ENCODE measurements at places on chromosomes 6 and 20. TPM values are rescaled to one million over a fixed set of nuclear protein-coding genes. Genes with fewer than 3 reads are reported as not detected.

DNA sequence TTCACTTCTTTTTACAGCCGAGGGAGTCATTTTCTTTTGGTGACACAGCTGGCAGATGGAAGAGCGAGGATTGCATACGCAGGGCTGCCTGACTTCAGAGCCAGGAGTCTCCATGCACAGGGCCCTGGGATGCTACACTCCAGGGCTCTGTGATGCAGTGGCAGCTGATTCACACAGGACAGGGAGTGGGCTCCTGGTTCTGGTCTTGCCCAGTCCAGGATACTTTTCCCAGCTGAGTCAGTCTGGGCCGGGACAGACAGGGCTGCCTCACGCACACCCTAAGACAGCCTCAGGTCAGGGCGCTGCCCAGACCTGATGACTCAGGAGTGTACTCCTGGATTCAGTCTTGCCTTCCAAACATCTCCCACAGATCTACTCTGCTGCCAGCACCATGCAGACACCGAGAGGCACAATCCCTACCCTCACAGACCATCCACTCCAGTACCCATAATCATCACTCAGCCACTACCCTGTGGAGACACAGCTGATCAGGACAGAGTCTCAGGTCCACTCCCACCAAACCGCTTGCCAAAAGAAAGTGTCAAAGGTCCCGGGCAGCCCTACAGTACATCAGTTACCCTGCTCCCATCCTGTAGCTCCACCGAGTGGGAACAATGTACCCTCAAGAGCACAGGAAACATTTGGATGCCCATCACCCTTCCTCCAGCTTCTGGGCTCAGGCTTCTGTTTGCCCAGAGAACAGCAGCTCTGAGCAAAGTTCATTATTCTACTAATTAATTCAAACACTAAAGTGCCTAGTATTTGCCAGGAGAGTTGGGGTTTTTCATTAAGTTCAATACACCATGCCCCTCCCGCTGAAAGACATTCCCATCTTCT, 11.5 kb downstream of the SDC4 start:
- DNase-seq = peak; percentile 80

The ALDH5A1 gene
- total RNA-seq = 19.1 TPM

DNA sequence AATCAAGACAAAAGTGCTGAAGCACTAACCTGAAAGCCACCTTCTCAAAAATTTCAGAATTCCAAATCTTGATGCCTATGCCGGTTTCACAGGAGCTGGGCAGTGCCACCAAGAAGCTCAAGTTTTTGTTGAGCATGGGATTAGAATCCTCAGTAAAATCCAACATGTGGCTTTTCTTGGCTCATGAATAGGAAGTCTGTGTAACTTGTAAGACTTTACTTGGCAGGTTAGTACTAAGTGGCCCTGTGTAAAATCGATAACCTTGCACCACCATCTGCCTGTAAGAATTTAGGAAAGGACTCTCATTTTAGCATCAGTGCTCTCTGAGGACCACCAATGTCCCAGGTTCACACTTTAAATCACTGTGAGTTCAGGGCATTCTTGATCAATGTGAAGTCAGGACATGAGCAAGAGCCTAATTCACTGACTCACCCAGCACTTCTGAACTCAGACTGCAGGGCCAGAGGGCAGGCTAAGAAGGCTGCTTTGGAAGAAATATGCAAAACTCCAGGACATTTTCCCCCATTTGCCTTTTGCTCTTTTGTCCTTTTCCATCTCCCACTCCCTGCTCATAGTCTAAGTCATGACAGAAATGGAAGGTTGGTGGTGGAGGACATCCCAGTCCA, 113.2 kb downstream of the EDN1 start:
- no peak for DNase-seq

DNA sequence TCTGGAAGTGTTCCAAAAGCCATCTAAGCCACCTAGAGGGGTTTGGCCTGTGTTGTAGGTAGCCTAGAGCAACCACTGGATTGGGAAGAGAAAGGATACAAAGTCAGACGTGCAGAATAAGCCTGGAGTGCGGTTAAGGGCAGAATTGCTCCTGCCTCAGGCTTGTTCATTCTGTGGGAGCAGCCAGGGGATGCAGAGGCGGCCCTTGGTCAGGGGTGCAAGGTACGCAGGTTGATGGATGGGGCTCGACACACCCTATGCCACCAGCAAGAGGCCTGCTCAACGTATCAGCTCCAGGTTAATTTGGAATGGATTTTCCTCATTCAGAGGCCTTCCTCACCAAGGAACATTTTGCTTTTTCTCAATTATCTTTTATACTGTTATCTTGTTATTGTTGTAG, 129.8 kb downstream of the SLC23A2 start:
- DNase-seq = no peak

- no peak for DNase-seq
Measured at GRCh38 chr20:40855269-40855668, 166.2 kb upstream of the MAFB start.

- DNase-seq = no peak
Measured at GRCh38 chr6:152423216-152424103, 213.7 kb downstream of the SYNE1 start.

GRCh38 chr6:81562169-81562568, 190.3 kb downstream of the TENT5A start:
- no peak for DNase-seq

DNA sequence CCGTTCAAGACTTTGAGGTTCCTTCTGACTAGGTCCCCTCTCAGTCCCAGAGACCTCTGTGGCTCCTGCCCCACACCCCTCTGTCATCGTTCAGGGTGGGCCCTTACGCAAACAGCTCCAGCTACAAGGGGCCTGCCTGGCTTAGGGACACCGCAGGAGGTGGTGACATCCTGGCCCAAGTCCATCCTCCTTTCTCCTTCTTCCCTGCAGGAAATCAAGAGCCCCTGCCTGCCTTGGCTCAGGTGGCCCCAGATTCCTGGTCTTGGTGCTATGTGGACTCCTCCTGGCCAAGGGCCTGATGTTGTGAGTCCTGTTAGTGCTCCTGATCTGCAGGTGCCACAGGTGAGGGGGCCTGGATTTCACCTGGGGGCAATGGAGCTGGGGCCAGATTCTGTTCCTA, 8.1 kb downstream of the TREML4 start:
- DNase-seq = no peak

DNA sequence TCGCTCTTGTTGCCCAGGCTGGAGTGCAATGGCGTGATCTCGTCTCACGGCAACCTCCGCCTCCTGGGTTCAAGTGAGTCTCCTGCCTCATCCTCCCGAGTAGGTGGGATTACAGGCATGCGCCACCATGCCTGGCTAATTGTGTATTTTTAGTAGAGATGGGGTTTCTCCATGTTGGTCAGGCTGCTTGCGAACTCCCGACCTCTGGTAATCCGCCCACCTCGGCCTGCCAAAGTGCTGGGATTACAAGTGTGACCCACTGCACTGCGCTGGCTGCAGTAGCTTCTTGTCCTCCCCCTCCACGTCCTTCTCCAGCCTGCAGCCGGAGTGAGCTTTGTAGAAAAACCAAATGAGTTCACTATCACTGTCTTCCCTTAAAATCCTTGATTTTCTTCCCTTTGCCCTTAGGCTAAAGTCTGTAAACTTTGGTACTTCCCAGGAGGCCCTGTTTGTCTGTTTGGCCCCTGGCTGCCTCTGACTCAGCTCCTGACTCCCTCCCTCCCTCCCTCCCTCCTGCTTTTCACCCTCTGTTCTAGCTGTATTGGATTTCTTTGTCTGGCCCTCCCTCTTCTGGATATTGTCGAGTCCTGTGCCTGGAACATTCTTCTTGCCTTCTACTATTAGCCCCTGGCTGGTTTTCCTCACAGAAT, 12.9 kb downstream of the PARD6B start:
- DNase-seq = peak; percentile 83

DNA sequence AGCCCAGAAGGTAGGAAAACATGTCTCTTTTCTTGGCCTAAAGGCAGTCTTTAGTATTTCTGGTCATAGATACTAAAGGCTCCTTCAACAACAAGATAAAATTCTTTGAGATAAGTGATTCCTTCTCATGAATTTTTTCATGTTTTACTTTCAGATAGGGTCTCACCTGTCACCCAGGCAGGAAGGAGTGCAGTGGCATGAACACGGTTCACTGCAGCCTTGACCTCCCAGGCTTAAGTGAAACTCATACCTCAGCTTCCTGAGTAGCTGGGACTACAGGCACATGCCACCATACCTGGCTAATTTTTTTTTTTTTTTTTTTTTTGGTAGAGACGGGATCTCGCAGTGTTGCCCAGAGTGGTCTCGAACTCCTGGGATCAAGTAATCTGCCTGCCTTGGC, 9.1 kb downstream of the PNLDC1 start:
- DNase-seq = no peak

The BPIFA1 gene
- total RNA-seq = not detected

The TBC1D20 gene
- 32.8 TPM for total RNA-seq

DNA sequence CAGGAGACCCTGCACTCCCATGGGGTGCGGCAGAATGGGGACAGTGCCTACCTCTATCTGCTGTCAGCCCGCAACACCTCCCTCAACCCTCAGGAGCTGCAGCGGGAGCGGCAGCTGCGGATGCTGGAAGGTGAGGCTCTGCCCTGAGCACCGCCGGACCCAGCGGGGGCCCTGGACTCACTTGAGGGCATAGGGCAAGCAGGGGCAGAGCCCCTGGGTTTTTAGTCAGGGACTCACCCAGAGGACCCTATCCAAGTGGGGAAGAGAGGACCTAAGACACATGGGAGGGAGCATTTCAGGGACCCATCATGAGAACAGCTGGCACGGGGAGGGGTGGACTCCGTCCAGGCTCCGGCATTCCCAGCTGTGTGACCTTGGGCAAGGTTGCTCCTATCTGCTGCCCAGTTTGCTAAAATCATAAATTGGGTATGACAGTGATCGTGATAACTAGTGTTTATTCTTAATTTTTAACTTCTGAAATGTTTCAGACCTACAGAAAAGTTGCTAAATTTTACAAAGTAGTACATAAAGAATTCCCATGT, 9.8 kb downstream of the RBCK1 start:
- no peak for DNase-seq

GRCh38 chr6:53464927-53465460, 79.9 kb downstream of the GCLC start:
- peak; percentile 88 for DNase-seq

The BLOC1S5 gene
- 16.1 TPM for total RNA-seq

DNA sequence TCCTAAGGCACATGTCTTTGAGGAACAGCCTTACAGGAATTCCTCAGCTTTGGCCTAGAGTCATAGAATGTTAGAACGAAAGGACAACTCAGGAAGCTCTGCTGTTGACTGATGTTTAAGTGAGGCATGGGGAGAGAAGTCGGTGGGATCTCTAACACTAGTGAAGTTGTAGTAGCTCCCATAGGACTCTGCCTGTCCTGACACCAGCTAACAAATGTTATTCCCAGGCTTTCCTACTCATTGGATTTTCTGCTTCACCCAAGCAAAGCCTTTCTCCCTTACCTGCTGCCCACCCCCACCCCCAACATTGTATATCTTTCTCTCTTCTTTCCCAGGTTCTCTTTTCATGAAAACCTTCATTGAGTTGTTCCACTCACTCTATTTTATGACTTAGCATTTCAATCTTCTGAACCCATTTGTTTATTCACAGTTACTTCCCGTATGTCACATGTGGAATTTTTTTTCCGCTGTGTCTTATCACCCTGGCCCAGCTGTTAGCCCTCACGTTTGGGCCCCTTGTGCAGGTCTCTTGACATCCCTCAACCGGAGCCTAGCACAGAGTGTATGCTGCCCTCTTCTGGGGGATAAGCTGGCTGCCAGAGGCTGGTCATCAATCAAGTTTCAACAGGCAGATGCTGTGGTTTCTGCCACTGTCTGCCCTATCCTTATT, 39.2 kb upstream of the RNF8 start:
- no peak for DNase-seq

DNA sequence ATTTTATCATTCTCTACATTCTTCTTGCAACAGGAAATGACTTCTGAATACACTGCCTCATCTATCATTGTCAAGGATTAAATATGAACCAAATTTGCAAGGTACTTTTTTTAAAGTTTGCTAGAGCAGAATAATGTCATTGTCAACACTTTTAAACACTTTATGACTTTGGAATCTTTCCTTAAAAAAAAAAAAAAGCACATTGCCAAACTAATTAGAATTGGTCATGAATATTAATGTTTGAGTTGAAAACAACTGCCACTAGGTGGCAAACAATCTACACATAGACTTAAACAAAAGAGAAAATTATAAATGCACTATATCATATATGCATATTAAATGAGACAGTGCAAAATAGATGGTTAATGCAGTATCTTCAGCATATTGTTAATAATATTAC, 32.5 kb upstream of the TMEM244 start:
- DNase-seq = no peak

- DNase-seq = no peak
Measured at GRCh38 chr6:35248300-35248699, 11.2 kb upstream of the ZNF76 start.

Measured in PC-9 (cell line).